ENCODE measurements at places on chromosomes 12 and 14. TPM values are rescaled to one million over a fixed set of nuclear protein-coding genes. Genes with fewer than 3 reads are reported as not detected.

DNA sequence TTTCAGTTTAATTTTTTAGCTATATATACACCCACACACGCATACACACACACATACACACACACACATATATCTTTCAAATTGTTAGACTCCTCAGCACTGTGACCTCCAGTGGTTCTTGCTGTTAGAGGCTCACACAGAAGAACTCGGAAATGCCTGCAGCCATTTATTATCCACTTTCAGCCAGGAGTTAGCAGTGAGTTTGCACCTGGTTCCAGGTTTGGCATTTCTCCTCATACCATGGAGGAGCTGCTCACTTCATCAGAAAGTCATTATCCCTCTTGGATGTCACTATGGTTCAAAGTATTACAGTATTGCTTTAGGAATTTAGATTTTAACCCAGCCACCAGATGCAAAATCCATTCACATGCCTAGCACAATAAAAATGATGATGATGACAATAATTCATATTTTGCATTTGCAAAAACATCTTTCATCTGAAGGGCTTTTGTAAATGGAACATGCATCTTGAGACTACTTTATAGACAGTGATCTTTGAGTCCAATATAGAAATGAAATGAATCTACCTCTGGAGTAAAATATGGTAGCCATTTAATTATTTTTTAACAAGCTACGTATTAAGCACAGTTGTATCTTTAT is 42.3 kb downstream of the NPAS3 start:
- DNase-seq = no peak

- no peak for DNase-seq
Observed at GRCh38 chr12:15206338-15206737, 14.9 kb downstream of the RERG start.

- no peak for DNase-seq
Observed at GRCh38 chr12:62106547-62107185, 153.5 kb upstream of the USP15 start.

DNA sequence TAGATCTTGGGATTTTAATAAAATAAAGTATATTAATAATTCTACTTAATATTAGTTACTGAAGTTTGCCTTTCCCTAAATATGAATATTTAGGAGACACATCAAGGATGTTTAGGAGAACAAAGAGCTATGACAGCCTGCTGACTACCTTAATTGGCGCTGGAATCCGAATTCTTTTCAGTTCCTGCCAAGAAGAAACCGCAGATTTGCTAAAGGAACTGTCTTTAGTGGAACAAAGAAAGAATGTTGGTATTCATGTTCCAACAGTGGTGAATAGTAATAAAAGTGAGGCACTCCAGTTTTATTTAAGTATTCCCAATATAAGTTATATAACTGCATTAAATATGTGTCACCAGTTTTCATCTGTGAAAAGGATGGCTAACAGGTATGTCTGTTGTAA is 54.5 kb downstream of the MIS18BP1 start:
- no peak for DNase-seq

- no peak for DNase-seq
Observed at GRCh38 chr12:59317598-59317997, 278.2 kb upstream of the SLC16A7 start.

GRCh38 chr14:60163693-60164092 is 1.5 kb downstream of the DHRS7 start:
- no peak for DNase-seq

TC2N gene
- total RNA-seq = 65.2 TPM

BIN2 gene
- total RNA-seq = 6.3 TPM

DTX1 gene
- 2.3 TPM for total RNA-seq

Data from left colon (tissue), 2 donors.